ENCODE measurements at places on chromosomes 2 and 18. TPM values are rescaled to one million over a fixed set of nuclear protein-coding genes. Genes with fewer than 3 reads are reported as not detected.

The ECEL1 gene
- total RNA-seq, result not detected

- DNase-seq, result no peak
- H3K4me1 ChIP-seq, result peaks cover under 1% of the 10 kb centered on the region
- H3K27me3 ChIP-seq, result peaks cover 9% of the 10 kb centered on the region
- H3K4me3 ChIP-seq, result no peak overlapping the region
Measured at GRCh38 chr2:173854840-173855239, 110.3 kb downstream of the SP3 start.

- DNase-seq, result no peak
- no peaks in the 10 kb centered on the region for H3K4me1 ChIP-seq
- H3K36me3 ChIP-seq, result peaks cover 43% of the 10 kb centered on the region
- H3K27ac ChIP-seq, result no peak overlapping the region
- no peak overlapping the region for H3K4me3 ChIP-seq
- no peaks in the 10 kb centered on the region for H3K27me3 ChIP-seq
Measured at GRCh38 chr2:47025969-47026610, 110.5 kb upstream of the MCFD2 start.

The FBXO48 gene
- total RNA-seq, result 5.4 TPM

The NTSR2 gene
- total RNA-seq, result not detected

The KRTCAP3 gene
- 10.1 TPM for total RNA-seq

All from activated CD4-positive, alpha-beta memory T cell treated with anti-CD3 and anti-CD28 coated beads, Interleukin-2, amount 10 ng/mL, durations not matched to agents 7 days and 5 days (primary cell).